Hair follicular keratinocyte (primary cell): ENCODE measurements at places on chromosomes 16 and 17. TPM values are rescaled to one million over a fixed set of nuclear protein-coding genes. Genes with fewer than 3 reads are reported as not detected.

The TLCD2 gene
- total RNA-seq = 0.99 and 1.2 TPM in 2 replicates

The SLC38A8 gene
- total RNA-seq = not detected in 2 replicates

The GPT2 gene
- total RNA-seq = 47.4 and 48.8 TPM in 2 replicates

The C17orf78 gene
- not detected in 2 replicates for total RNA-seq

The CHD9NB gene
- total RNA-seq = 0.11 and 0.47 TPM in 2 replicates

The TMEM114 gene
- not detected in 2 replicates for total RNA-seq

The CDH8 gene
- not detected in 2 replicates for total RNA-seq

The CD300C gene
- total RNA-seq = not detected in 2 replicates

The UTS2R gene
- total RNA-seq = not detected in 2 replicates

The RUNDC3A gene
- total RNA-seq = 2.2 and 4.1 TPM in 2 replicates

The RPL38 gene
- total RNA-seq = 669 and 1,348 TPM in 2 replicates

The PAM16 gene
- 67.8 and 97.0 TPM in 2 replicates for total RNA-seq

The DHRS13 gene
- total RNA-seq = 7.7 and 12.0 TPM in 2 replicates

The SLC16A11 gene
- not detected in 2 replicates for total RNA-seq

The KRT31 gene
- 0.23 TPM in 1 of 2 replicates, not detected in the other for total RNA-seq

The SLC52A1 gene
- total RNA-seq = 0.08 and 0.62 TPM in 2 replicates

The ST6GALNAC1 gene
- total RNA-seq = not detected in 2 replicates

The GJC1 gene
- total RNA-seq = 5.7 and 6.6 TPM in 2 replicates

The WBP2 gene
- 43.7 and 62.4 TPM in 2 replicates for total RNA-seq

The DOC2A gene
- 0.39 TPM in 1 of 2 replicates, not detected in the other for total RNA-seq

The CDC6 gene
- total RNA-seq = 13.6 and 40.7 TPM in 2 replicates

The HSF5 gene
- total RNA-seq = not detected in 2 replicates

The NUPR1 gene
- total RNA-seq = 20.5 and 35.1 TPM in 2 replicates

The CCL16 gene
- not detected in 2 replicates for total RNA-seq

The GLIS2 gene
- 1.0 and 2.1 TPM in 2 replicates for total RNA-seq

The ATXN1L gene
- total RNA-seq = 7.5 and 9.6 TPM in 2 replicates

The CAPNS2 gene
- total RNA-seq = 12.7 and 32.7 TPM in 2 replicates

The NPIPA8 gene
- 0.23 and 0.80 TPM in 2 replicates for total RNA-seq

The CAVIN1 gene
- 272 and 304 TPM in 2 replicates for total RNA-seq

The KCNJ12 gene
- total RNA-seq = 0.08 TPM in 2 replicates

The CCL4L2 gene
- total RNA-seq = not detected in 2 replicates

The SLC47A1 gene
- total RNA-seq = 1.3 and 5.2 TPM in 2 replicates

The RPS6KB1 gene
- 8.1 and 9.8 TPM in 2 replicates for total RNA-seq

The COL1A1 gene
- total RNA-seq = 14.3 and 30.7 TPM in 2 replicates

The TP53TG3B gene
- total RNA-seq = not detected in 2 replicates

The CMTM1 gene
- 0.39 and 0.49 TPM in 2 replicates for total RNA-seq

The PLEKHH3 gene
- 24.2 and 29.9 TPM in 2 replicates for total RNA-seq
